Osteocyte (in vitro differentiated cells): ENCODE measurements at places on chromosomes 2 and 18. TPM values are rescaled to one million over a fixed set of nuclear protein-coding genes. Genes with fewer than 3 reads are reported as not detected.

DNA sequence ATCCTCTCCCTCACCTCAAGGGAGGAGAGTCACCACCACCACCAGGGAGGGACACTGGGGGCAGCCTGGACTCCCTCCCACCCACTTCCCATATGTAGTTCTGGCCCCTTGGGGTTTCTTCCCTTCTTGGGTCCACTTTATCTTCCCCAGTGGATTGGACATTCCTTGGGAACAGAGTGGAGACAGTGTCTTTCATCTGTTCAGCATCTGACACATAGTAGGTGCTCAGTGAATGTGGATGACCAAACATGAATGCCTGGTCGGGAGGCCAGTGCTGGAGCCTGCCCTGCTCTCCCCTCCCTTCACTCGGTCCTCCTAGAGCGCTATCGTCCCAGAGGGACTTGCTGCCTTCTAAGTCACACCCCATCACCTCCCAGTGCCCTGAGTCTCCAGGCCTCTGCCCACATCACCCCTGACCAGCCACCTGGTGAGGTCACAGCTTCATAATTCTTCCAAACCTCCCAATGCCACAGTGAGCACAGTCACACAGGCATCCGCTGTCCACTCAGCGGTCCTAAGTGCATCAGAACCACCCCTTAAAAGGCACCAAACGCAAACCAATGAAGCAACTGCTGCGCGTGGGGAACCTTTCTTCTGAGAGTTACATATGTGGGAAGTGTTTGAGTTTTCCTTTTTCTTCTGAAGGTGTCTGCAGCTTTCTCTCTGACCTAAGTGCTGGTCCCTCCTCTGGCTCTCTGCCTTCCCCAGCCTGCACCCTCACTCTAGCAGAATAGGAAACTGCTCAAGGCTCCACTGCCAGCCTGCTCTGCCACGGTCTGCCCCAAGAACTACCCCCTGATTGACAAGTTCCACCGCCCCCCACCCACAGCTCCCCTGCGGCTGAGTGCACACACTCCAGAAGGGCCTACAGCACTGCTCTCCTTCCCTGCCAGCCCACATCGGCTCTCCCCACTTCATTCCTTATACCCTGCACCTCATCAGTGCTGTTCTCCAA is 7.2 kb upstream of the SFXN5 start:
- H3K36me3 ChIP-seq = peaks cover 12% of the 10 kb centered on the region
- H3K4me3 ChIP-seq = no peak overlapping the region
- DNase-seq = no peak
- no peak overlapping the region for H3K27ac ChIP-seq
- no peaks in the 10 kb centered on the region for H3K27me3 ChIP-seq
- no peaks in the 10 kb centered on the region for H3K4me1 ChIP-seq

Gene RFTN2
- 29.4 and 30.6 TPM in 2 replicates for total RNA-seq

Gene DOK6
- 3.0 and 4.6 TPM in 2 replicates for total RNA-seq

Gene SNED1
- 17.6 and 19.4 TPM in 2 replicates for total RNA-seq

DNA sequence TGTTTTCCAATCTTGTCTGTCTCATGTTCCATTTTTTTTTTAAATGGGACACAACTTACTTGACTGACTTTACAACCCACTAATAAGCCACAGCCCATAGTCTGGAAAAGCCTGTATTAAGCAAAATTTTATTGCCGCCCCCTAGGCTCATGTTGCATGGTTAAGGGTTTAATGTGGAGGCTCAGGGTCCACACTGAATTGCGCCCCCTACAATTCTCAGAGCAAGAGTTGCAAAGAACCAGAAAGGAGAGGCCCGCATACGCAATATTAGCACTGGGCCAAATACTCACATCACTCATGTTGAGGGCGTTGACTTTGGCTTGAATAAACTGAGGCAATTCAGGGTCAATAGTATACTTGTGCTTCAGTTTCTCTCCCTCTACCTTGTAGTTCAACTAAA is 65.5 kb downstream of the NEB start:
- no peaks in the 10 kb centered on the region for H3K4me1 ChIP-seq
- DNase-seq = no peak
- no peaks in the 10 kb centered on the region for H3K27me3 ChIP-seq
- no peak overlapping the region for H3K4me3 ChIP-seq
- H3K36me3 ChIP-seq = no peaks in the 10 kb centered on the region
- no peak overlapping the region for H3K27ac ChIP-seq

GRCh38 chr2:188324067-188324466 is 32.4 kb downstream of the GULP1 start:
- no peak overlapping the region for H3K27ac ChIP-seq
- DNase-seq = no peak
- H3K4me1 ChIP-seq = peaks cover 47% of the 10 kb centered on the region
- H3K4me3 ChIP-seq = no peak overlapping the region

Gene MBP
- 13.8 and 18.6 TPM in 2 replicates for total RNA-seq

DNA sequence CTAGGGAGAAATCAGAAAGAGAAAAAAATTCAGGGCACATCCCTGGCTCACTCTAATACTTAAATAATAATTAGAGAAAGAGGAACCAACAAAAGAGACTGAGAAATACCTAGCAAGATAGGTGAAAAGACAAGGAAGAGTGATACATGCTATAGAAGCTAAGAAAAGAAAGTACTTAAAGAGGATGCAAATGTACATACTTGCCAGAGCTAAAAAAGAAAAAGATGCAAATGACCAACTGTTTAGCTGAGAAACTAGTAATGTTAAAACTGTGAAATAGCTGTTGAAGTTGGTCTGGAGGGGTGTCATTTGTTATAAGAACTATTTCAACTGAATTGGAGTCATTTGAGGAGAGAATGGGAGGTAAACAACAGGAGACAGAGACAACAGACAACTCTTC is 412.2 kb downstream of the SPAG16 start:
- no peaks in the 10 kb centered on the region for H3K4me1 ChIP-seq
- DNase-seq = no peak
- no peak overlapping the region for H3K4me3 ChIP-seq
- no peaks in the 10 kb centered on the region for H3K36me3 ChIP-seq
- H3K27me3 ChIP-seq = no peaks in the 10 kb centered on the region

- H3K27ac ChIP-seq = no peak overlapping the region
- H3K4me3 ChIP-seq = no peak overlapping the region
Observed at GRCh38 chr18:43596105-43596712, 318.9 kb upstream of the SYT4 start.

GRCh38 chr2:95347681-95348608 is 50.8 kb downstream of the KCNIP3 start:
- peak overlapping the region; percentile 42 for H3K4me3 ChIP-seq
- H3K36me3 ChIP-seq = no peaks in the 10 kb centered on the region
- DNase-seq = peak; percentile 75
- peaks cover 2% of the 10 kb centered on the region for H3K4me1 ChIP-seq

- H3K27ac ChIP-seq = no peak overlapping the region
- no peak for DNase-seq
- H3K36me3 ChIP-seq = no peaks in the 10 kb centered on the region
- H3K27me3 ChIP-seq = peaks cover 7% of the 10 kb centered on the region
- peaks cover 22% of the 10 kb centered on the region for H3K4me1 ChIP-seq
Observed at GRCh38 chr18:10240973-10241372, 213.5 kb upstream of the APCDD1 start.

DNA sequence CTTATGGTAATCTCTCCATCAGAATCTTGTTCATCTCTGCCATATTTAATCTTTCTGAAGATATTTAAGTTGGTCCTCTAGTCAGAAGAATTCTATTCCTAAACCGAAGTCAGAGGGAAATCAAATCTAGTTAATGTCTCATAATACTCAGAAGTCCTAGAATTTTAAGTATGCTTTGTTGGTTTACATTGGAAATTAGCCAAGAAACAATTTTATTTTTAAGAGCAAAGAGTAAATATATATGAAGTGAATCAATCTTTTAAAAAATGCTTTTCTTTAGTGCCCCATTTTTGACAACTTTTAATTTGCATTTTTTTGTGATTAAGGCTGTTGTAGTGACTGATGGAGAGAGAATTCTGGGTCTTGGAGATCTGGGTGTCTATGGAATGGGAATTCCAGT is 38.1 kb downstream of the ME2 start:
- peaks cover 34% of the 10 kb centered on the region for H3K4me1 ChIP-seq
- no peak overlapping the region for H3K4me3 ChIP-seq
- peak overlapping the region; percentile 45 for H3K27ac ChIP-seq
- peaks cover 33% of the 10 kb centered on the region for H3K36me3 ChIP-seq
- DNase-seq = no peak

GRCh38 chr2:23584054-23584745 is 199.2 kb downstream of the KLHL29 start:
- peaks cover 14% of the 10 kb centered on the region for H3K4me1 ChIP-seq
- no peak overlapping the region for H3K4me3 ChIP-seq
- no peaks in the 10 kb centered on the region for H3K27me3 ChIP-seq
- no peak overlapping the region for H3K27ac ChIP-seq
- no peak for DNase-seq
- H3K36me3 ChIP-seq = no peaks in the 10 kb centered on the region

DNA sequence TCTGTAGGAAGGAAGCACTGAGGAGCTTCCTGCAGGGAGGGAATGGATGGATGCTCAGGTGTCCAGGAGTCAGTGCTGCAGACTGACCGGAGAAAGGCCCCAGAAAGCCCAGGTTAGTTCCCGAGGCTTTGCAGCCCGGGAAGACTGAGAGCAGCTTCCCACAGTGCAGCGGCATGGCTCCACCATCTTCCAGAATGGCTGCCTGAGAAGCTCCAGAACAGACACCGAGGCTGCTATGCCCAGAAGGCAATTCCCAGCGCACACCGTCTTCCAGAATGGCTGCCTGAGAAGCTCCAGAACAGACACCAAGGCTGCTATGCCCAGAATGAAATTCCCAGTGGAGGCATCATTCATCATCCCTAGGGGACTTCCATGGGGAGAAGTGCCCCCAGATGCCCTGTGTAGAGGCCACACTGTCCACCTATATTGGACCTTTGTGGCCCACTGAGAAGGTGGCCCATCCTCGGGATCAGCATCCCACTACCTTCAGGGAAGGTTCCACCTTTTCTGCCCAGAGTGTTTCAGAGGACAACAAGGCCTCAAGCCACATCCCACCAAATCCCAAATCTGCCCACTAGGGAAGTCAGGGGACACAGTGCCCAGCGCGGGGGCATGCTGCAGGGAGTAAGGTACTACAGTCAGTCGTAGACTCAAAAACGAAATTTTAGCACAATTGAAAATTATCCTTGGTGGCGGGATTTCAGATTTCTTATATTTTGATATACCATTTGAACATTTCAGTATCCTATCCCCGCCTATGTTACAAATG is 80.5 kb downstream of the KCNF1 start:
- peaks cover 17% of the 10 kb centered on the region for H3K27me3 ChIP-seq
- H3K4me1 ChIP-seq = no peaks in the 10 kb centered on the region
- no peak overlapping the region for H3K4me3 ChIP-seq
- no peaks in the 10 kb centered on the region for H3K36me3 ChIP-seq
- no peak for DNase-seq

DNA sequence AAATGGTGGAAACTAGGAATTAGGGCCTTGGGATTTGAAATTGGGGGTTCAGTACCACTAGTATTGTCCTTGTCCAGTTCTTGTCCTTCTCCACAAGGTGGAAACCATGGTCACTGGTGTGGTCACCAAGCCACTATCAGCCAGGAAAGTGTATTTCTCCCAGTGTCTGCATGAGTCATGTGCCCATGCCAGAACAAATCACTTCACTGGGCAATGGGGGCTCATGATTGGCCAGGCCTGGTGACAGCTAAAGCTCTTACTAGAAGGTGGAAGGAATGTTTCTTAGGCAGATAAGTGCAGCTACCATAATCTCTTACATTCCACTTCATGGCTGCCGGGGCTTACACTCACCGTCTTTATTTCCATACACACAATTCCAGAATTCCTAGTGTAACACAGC is 124.8 kb upstream of the TACR1 start:
- no peaks in the 10 kb centered on the region for H3K4me1 ChIP-seq
- no peak overlapping the region for H3K4me3 ChIP-seq
- no peaks in the 10 kb centered on the region for H3K36me3 ChIP-seq
- H3K27me3 ChIP-seq = peaks cover 6% of the 10 kb centered on the region
- DNase-seq = no peak
